ENCODE measurements at places on chromosomes 6 and 20.

GRCh38 chr6:168015009-168015408 is 17.5 kb downstream of the KIF25 start:
- no peak for DNase-seq

DNA sequence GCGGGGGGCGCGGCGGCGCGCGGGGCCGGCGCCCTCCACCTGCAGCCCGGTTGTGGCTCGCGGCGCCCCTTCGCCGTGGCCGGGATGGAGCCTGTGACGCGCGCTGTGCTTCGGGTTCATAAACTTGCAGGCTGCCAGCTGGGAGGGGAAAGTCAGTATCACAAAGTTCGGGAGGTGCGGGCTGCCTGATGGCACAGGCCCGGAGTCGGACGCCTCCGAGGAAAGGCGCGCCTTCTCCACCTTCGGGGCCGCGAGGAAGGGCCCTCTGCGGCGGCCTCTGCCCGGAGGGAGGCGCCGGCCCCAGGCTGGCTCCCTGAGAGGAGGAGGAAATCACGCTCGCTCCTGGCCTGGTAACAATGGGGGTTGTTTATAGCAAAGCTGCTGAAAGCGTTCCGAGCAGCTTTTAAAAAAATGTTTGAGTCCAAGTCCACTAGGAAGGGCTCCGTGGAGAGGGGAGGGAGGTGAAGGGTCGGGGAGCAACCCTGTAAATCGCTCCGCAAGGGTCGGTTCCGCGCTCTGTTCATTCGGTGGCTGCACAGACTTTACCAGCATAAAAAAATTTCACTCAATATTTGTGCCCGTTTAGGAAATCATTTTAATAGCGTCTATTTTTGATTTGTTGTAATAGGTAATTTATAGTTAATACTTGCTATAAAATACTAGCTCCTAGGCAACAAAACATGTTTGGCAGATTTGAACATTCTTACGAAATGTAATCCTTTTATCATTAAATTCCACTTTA is 1.0 kb downstream of the AFDN start:
- DNase-seq: peak; percentile 45

DNA sequence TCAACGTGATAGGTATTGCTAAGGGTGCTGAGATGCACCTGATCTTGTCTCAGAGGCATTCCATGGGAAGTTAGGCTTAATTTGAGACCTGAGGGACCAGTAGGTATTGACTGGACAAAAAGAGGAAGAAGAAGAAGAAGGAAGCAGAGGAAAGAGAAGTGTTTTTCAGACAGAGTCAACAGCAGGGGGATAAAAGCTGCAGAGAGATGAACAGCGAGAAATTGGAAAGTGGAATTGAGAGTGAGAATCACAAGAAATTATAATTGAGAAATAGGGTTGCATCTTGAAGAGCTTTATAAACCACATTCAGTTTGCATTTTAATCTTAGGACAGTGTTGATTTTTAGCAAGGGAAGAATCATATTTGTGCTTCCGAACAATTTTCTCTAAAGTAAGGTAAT is 254.0 kb downstream of the CD83 start:
- DNase-seq: no peak

DNA sequence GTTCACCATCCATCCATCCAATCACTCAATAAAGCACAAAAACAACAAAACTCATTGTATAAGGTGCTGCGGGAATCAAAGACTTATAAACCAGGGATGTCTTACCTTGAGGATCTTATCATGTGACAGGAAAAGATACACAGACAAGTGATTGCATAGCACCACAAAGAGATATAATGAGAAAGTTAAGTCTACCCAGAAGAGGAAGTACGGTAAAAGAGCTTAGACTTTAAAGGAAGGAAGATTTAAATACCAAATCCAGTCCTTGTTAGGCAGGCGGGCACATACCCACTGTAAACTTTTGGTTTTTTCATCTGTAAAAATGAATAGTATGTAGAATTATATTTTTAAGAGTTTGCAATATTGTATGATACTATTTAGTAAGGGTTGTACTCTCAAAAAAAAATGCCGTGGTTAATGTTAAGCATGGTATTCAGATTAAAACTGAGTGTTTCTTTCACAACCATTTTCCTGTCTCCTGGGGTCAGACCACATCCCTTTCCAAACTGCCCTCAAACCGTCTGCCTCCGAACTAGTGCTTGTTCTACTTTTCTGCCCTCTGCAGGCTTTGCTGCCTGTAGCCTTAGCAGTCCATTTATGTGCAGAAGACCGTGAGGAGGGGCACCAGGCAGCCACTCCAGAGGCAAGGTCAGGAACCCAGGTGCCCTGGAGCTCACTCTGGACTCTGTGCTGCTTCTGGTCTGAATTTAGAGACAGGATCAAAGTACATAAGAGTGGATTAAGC is 179.5 kb upstream of the SYNDIG1 start:
- DNase-seq: no peak

- DNase-seq: no peak
These were observed 46.3 kb upstream of the SCRT2 start for GRCh38 chr20:721876-722275.

DNA sequence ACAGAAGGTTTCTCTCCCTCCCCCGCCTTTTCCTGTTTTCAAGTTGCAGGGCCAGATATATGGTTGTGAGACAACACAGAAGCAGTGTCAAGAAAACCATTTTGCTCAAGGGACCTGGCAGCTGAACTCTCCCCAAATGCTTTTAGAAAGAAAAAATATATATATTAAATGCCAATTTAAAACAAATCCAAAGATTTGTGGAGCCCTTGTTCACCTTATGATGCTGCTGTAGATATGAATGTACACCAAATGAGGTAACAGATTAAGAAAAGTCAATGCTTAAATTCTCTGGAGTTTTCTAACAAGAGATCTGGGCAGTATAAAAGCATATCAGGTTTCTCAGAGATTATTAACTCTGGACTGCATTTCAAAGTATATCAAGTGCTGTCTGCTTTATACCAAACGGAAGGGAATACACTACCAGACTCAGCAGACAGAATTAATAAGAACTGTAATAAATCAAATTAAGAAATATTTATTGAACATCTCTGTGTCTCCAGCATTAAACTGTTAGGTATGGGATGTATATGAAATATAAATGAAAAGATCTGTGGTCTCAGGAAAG is 357.5 kb downstream of the HDGFL1 start:
- DNase-seq: no peak

DNA sequence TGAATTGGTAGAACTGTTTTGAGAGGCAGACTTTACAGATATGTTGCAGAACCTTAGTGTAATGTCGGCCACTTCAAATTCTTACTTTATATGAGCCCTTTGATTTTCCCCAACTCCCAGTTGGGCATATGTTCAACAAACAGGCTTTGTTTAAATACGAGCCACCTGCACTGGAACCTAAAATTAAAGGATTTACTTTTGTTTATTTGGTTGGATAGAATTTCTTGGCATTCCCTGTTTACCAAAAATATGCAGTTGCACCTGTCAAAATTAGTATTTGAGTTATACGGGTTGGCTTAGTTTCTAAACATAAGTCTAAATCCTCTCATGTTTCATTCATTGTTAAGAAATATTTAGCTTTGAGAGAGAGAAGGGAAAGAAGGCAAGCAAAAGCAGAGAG is 2.4 kb upstream of the GLYATL3 start:
- DNase-seq: no peak

DNA sequence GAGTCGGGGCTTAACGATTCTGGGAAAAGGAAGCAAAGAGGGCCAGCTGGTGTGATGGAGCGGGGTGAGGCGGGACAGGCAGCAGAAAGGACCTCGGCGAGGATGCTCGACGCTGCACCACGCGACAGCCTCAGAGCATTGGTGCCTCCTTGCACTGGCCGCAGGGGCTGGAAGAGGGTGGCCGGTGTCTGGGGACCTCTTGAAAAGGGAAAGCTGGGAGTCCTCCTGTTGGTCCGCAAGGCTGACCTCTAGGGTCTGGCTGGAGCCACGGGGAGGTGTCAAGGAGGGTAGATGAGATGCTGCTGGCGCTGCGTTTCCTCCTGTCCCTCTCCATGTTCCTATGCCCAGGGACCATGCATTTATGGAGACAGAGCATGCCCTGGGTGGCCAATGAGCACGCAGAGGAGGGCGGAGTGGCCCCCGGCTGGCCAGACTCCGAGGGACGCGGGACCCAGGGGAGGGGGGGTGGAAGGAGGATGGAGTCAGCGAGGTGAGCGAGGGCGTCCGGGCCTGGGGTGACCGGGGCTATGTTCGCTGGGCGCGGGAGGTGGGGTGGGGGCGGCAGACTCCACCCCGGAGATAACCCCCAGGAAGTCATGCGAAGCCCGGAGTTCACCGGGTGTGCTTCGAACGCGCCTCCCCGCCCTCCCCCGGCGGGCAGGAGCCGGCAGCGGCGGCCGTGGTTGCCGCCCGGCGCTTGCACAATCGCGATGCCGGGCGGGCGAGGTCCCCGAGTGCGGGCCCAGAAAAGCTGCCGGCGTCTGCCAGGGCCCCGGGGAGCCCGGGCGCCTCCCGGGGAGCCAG is at the start of gene CYP24A1:
TSS of gene CYP24A1 (minus strand) at position 334 of the 804 bp plus-strand sequence. CDS start 407 bp downstream, outside the sequence.
- DNase-seq: no peak

- DNase-seq: no peak
These were observed 159.5 kb downstream of the MRPL14 start for GRCh38 chr6:43967719-43968091.

GRCh38 chr6:155485756-155486155 is 30.1 kb upstream of the NOX3 start:
- no peak for DNase-seq

DNA sequence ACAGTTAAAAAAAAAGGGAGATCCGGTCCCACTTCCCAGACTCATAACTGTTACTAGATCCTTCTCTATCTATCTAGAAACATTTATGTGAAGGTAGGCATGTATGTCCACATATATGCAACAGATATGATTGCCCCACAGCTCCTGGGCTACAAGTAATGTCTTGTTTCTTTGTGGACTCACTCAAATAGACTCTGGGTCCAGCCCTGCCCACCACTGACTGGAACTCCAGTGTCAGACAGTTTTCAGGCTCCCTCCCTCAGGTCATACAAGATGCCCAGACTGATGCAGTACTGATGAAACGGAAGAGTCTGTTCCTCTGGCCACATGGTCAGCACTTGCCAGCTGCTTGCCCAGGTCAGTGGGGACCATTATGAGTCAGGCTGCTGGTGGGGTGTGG is 30.8 kb upstream of the IER3 start:
- DNase-seq: no peak

DNA sequence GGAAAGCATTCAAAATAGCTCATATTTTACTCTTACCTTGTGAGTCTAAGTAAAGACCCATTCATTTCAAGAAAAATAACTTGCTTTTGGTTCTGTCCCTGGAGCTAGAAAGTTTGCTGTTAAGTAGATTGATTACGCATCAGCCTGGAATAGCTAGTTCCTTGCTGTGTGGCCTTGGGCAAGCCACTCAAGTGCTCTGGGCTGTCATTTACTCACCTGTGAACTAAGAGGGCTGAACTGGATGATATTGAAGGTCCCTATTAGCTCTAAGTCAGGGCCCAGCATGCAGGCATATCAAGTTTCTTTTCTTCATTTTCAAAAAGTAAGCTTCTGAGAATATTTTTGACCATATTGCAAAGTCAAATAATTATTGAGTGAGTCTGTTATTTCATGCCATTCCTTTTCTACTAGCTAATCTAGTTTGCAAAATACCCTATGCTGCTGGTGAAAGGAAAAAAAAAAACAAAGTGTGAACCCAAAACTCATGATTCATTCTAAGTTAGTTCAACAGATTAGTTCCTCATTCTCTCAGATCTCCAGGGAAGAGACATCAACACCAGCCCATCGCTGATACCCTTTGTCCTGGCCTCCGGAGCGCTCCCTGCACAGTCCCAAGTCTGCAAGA is 106.5 kb upstream of the GMDS start:
- DNase-seq: no peak

DNA sequence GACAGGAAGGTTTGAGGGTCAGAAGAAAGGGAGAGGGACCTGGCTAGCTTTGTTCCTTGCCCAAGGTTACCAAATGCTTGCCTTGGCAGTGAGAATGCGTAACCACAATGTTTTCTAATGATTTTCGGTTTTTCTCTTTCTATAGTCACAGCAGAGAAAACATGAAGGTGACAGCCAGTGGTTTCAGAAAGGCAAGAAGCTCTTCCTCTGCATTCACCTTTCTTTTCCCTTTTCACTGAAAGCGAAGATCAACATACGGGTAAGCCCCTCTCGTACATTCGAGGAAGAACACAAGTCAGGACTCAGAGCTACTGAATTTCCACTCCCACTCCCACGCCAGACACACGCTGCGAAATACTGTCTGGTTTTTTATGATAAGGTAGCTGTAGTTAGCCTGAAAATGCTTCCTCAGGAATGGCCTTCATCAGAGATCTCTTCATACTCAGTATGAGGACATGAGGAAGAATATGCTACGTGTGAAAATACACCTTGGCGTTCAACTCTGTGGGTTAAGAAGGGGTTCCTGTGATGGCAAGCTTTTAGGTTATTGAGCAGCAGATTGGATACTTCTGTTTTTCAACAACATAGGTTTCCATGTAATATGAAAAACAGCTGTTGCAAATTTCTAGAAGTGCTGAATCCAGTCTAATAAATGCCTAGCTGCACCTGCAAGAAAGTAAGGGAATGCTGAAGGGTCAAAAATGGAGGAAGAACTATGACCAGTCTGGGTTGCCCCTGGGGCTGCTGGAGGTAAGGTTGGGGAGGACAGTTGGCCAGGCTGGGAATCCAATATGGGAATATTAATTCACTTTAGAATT is 7.4 kb upstream of the CD83 start:
- no peak for DNase-seq

Data from neural crest cell (in vitro differentiated cells).